ENCODE measurements at places on chromosomes 5 and 9.

- peak; percentile 73 for DNase-seq
These were observed 33.7 kb downstream of the CENPP start for GRCh38 chr9:92359394-92359995.

GRCh38 chr9:28782630-28783029 lies 1209.3 kb upstream of the C9orf72 start:
- no peak for DNase-seq

- no peak for DNase-seq
These were observed 267.9 kb downstream of the ENC1 start for GRCh38 chr5:74372502-74373064.

GRCh38 chr5:172795318-172795977 lies 24.5 kb upstream of the DUSP1 start:
- DNase-seq = peak; percentile 99

DNA sequence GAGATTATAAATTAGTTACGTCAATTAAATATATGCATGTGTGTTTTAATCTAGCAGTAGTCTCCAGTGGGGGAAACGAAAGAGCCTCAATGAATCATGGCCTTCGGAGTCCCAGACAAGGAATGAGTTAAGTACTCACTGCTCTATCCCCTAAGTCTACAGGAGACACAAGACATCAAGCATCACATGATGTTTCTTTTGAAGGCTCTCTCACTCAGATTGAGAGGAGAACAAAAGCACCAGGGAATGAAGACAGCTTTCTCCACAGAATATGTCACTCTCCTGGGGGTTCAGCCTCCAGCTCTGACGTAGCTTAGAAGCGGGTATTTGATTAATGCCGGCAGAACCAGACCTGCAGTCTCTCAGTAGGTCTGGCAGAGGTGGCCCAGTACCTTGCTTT lies 381.4 kb downstream of the ACTL7B start:
- DNase-seq = no peak

- no peak for DNase-seq
These were observed 116.0 kb downstream of the PSD2 start for GRCh38 chr5:139911425-139912120.

- DNase-seq = no peak
These were observed 214.3 kb downstream of the C9orf50 start for GRCh38 chr9:129406278-129407225.

DNA sequence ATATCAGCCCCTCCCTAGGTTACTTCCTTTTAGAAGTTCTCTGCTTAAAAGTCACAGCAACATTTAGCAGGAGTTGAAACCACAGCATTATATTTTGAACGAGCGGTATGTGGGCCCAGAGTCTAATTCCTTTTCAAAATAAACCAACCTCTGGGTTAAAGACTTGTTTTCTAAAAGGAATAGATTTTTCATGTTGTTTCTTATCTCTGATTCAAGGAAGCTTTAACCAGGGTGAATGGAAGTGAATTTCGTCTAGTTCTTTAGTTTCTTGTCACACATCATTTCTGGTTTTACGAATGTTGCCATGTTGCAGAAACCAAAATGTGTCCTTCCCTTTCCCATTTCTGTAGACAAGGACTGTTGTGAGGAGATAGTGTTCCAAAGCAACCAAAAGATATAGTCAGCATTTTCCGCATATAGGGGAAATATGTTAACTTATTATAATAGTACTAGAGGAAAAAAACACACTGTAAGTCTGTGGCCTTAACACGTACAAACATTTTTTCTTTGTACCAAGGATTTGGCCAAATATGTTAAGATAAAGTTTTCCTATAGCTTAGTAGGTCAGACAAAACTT lies 142.4 kb downstream of the PCSK5 start:
- no peak for DNase-seq

DNA sequence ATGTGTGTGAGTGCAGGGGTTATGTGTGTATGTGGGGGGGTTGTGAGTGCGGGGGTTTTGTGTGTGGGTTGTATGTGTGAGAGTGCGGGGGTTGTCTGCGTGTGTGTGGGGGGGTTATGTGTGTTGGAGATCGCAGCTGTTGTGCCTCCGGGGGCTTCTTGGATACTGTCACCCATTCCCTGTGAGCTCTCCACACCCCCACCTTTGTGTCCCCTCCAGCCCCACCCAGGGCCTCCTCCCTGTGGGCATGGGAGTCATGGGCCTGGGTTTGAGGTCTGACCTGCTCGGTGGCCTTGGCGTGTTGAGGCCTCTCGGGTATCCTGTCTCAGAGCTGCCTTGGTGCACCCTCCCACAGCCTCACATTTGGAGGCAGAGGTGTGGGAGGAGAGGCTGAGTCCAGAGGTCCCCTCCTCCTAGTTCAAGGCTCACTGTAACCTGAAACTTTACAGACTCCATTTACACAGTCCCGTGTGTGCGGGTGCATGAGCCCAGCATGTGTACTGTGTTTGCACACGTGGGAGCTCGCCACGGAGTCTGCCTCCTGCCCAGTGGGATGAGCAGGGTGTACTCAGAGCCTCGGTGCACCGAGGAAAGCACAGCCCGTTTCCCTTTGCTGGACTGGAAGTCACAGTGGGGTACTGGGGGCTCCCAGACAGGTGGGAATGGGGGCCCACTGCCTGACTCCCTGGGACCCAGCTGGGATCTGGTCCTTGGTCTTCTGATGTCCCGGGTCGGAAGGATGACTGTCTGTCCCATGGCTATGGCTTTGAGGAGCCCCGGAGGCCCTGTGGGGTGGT lies 43.4 kb downstream of the RXRA start:
- no peak for DNase-seq

GRCh38 chr9:12764150-12764549 lies 10.7 kb upstream of the LURAP1L start:
- DNase-seq = no peak

- no peak for DNase-seq
These were observed 57.6 kb downstream of the NLN start for GRCh38 chr5:65779643-65780042.

DNA sequence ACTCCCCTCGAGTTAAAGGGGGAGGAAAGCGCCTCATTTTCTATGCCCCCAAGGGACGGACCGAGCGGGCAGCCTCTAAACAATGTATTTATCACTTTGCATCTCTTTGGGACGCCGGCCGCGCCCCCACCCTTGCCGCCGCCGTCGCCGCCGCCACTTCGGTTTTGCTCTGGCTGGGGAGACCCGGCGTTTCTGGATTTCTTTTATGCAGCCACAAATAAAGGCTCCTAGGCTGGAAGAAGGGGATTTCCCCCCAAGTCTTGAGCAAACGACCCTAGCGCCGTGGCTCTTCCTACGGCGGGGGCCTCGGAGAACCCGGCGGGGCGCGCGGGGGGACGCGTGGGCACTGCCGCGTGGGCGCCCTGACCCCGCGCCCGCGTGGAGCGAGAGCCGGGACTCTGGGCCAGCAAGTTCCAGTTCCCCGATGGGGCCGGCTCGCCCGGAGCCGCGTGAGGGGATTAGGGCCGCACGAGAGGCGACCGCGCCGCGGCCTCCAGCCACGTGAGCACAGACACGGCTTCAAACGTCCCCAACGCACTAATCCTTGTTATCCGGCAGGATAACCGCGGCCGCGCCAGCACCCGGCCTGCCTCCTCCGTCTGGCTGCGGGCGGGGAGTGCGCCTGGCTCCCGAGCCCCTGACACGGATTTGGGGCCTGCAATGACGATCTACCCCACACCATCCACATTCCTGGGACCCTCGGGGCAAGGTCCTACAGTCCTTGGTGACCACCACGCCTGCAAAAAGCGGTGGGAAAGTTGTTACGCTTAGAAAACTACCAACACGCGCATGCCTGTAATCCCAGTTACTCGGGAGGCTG lies 7.9 kb upstream of the NEUROG1 start:
- no peak for DNase-seq

GRCh38 chr5:62568800-62569432 lies 9.7 kb upstream of the LRRC70 start:
- DNase-seq = no peak

GRCh38 chr5:152084476-152084875 lies 159.8 kb upstream of the GLRA1 start:
- no peak for DNase-seq

GRCh38 chr9:117218951-117219350 lies 195.9 kb downstream of the ASTN2 start:
- DNase-seq = no peak

DNA sequence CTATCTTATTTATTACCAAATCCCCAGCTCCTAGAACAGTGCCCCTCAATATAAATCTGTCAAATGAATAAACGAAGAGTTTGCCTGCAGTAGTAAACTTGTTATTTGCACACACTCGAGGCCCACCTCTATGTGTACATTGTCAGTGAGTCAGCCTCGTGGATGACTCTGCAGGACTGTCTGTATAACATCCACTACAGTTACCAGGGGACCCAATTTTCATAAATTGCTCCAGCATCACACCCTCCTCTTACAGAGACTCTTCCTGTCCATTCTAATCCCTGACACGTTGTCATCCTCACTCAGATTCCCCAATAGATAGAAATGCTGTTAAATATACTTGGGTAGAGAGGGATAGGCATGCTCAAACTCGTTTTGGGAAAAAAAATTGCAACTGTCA lies 478.5 kb downstream of the RAB3C start:
- no peak for DNase-seq

DNA sequence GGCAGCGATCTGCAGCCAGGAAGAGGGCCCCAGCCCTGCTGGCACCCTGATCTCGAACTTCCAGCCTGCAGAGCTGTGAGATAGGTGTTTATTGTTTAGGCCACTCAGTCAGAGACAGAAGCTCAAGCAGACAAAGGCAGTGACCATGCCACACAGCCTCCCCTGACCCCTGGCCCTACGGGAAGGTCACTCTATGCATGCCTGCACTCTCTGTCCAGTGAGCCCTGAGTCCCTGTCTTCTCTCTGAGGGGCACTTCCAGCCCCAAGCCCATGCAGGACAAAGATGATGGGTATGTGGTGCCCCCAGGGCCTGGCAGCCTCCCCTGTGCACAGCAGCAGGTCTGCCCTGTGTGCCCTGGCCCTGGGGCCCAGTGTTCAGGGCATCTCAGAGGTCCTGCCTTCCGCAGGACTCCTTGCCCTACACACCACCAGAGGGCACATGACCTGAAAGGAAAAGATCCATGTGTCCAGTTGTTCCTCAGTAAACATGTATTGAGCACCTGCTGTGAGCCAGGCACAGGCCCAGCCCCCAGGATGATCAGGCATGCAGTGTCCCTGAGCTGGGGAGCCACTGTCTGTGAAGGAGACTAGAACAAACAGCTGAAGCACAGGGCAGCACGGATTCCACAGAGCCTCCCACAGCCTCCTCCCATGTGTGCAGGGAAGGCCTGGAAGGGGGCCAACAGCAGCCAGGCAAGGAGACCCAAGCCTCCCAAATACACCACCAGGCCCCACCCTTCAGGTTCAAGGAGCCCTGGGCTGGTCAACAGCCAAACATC lies 109.3 kb downstream of the ATPSCKMT start:
- peak; percentile 58 for DNase-seq

Measured in right hindlimb (tissue), 1 donor.